ENCODE measurements at places on chromosomes 1 and 21.
A peak's percentile ranks its signal among the peaks of the same experiment; 100 is the strongest.

DNA sequence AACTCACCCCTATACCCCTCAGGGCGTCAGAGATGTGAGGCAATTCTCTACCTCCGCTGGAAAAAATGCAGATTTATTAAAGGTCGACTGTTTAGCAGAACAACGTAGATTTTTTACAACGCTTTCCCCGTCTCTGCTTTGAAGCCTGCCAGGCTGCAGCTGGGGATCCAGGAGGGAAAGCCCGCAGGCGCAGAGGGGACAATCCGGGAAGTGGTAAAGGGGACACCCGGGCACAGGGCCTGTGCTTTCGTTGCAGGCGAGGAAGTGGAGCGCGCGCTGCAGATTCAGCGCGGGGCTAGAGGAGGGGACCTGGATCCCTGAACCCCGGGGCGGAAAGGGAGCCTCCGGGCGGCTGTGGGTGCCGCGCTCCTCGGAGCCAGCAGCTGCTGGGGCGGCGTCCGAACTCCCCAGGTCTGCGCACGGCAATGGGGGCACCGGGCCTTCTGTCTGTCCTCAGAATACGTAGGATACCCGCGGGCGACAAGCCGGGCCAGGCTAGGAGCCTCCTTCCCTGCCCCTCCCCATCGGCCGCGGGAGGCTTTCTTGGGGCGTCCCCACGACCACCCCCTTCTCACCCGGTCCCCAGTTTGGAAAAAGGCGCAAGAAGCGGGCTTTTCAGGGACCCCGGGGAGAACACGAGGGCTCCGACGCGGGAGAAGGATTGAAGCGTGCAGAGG is 5.5 kb downstream of the SIM2 start:
- H3K4me1 ChIP-seq: peaks cover 53% of the 10 kb centered on the region
- peaks cover 100% of the 10 kb centered on the region for H3K27me3 ChIP-seq
- no peak for DNase-seq

- H3K27ac ChIP-seq: peak overlapping the region; percentile 96
- peaks cover 66% of the 10 kb centered on the region for H3K4me1 ChIP-seq
- H3K36me3 ChIP-seq: peaks cover 45% of the 10 kb centered on the region
- DNase-seq: no peak
Measured at GRCh38 chr1:234600418-234601281, 9.3 kb downstream of the IRF2BP2 start.

DNA sequence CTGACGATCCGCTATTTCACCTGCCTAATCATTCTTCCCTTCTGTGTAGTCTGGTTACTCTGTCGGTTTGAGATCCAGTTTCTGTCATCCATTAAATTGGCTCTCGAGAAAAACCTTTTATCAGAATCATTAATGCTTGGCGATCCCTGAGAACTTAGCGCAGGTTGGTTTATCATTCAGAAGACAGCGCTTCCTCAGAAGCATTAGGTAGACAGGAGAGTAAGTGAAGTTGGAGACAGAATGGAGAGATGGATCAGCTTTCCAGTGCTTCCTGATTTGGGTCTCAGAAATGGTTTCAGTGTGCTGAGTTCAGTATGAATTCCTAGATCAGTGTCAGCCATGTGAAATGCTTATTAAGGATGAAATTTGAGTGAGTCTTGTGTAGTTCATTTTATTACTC is 1.3 kb downstream of the USP1 start:
- H3K4me3 ChIP-seq: peak overlapping the region; percentile 90
- H3K36me3 ChIP-seq: peaks cover 39% of the 10 kb centered on the region
- no peak for DNase-seq
- peak overlapping the region; percentile 80 for H3K27ac ChIP-seq
- H3K27me3 ChIP-seq: no peaks in the 10 kb centered on the region

DNA sequence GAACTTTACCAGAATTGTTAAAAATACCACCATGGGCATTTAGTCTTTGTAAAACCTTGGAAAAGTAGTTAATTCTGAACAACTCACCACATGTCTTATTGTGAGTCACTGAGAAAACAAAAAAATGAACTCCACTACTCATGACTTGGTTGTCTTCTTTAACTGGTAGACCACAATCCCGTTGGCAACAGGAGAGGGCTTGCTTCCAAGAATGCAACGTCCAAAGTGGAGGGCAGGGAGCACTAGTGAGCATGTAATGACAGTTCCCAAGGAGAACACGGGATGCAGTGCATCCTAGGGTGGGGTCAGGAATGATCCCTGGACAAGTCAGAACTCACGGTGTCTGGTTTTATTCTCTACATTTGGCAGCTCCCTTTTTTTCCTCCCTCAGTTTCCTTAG is 15.2 kb upstream of the HMCN1 start:
- H3K4me3 ChIP-seq: no peak overlapping the region
- DNase-seq: peak; percentile 10
- no peak overlapping the region for H3K27ac ChIP-seq
- no peaks in the 10 kb centered on the region for H3K27me3 ChIP-seq
- no peaks in the 10 kb centered on the region for H3K36me3 ChIP-seq

- no peak overlapping the region for H3K4me3 ChIP-seq
- peaks cover 19% of the 10 kb centered on the region for H3K36me3 ChIP-seq
- DNase-seq: no peak
- H3K27me3 ChIP-seq: peaks cover 2% of the 10 kb centered on the region
- H3K27ac ChIP-seq: no peak overlapping the region
Measured at GRCh38 chr1:100452641-100453040, 85.3 kb upstream of the GPR88 start.

DNA sequence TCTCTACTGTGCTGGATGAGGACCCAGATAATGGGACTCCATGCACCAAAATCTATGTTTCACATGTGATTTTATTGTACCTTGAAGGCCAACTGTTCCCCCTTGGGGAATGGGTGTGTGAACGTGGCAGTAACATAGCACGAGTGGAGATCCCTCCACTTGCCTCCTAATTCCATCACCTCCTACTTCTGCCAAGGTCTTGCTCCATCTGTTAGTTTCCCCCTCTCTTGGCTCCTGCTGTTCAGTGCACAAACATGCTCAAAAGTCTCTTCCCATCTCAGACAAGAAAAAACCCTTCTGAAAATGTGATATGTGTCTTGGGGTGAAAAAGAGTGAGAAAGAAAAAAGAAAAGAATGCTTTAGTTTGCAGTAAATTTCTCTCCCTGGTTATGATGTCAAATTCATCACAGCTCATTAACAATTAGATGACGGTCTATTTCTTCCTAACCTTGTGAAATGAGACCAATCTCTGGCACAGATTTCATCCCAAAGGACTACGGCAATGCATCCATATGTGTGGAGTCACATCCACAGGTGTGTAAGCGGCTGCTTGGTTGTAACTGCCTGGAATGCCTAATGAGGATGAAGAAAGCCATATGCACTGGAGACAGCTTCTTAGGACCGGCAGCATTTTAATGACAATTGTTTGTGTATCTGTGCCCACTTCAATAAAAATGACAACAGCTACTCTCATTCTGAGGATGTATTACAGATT is 79.3 kb upstream of the DIRAS3 start:
- H3K27ac ChIP-seq: peak overlapping the region; percentile 34
- no peaks in the 10 kb centered on the region for H3K27me3 ChIP-seq
- DNase-seq: no peak
- H3K4me1 ChIP-seq: no peaks in the 10 kb centered on the region

DNA sequence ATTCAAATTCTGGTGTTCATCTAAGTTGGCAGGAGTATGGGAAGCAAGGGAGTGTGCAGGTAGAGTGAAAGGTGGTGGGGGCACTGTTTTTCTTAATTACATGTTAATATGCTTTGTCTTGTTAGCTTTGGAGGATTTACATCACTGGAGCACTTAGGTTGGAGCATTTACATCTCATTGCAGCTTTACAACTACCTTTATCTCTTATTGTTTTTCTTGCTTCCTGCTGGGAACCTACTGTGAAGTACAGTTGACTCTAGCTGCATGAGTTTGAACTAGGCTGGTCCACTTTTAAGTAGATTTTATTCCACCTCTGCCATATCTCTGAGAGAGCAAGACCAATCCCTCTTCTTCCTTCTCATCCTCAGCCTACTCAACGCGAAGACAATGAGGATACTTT is 554.8 kb upstream of the B3GALT2 start:
- peaks cover 3% of the 10 kb centered on the region for H3K27me3 ChIP-seq
- H3K36me3 ChIP-seq: no peaks in the 10 kb centered on the region
- H3K4me3 ChIP-seq: no peak overlapping the region
- no peaks in the 10 kb centered on the region for H3K4me1 ChIP-seq
- H3K27ac ChIP-seq: no peak overlapping the region
- DNase-seq: no peak

DNA sequence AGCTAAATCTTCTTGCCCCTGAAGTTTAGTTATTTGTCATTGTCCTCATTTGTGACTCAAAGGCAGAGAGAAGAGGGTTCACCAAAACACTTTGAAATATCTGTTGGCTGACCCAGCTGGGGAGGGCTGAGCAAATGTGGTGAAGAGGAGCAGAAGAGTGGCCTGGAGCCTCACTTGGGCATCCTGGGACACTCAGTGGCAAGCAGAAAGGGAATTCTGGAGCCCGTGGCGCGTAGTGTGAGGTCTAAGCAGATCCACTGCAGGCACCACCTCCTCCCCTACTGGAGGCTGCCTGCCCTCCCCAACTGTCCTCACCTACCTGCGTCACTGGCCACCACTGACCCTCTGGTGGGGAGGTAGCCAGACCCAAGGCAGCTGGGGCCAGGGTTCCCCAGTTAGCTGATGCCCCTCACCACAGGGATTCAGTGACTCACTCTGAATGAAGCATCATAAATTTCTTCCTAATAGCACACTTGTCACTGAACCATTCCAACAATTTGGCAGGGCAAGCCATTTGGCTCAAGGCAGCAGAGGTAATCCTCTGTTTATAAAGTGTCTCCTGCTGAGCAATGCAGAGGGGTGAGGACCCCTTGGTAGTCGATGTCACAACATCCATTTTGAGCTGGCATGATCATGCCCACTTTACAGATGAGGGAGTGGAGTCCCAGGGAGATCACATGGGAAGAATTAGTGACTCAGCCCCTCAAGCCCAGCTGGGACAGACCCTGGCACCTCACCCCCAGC is 80.3 kb downstream of the NENF start:
- H3K4me3 ChIP-seq: no peak overlapping the region
- H3K27ac ChIP-seq: peak overlapping the region; percentile 89
- H3K4me1 ChIP-seq: peaks cover 32% of the 10 kb centered on the region

GRCh38 chr1:153775458-153776327 is 486 bp downstream of the SLC27A3 start:
- no peak overlapping the region for H3K27ac ChIP-seq
- H3K4me1 ChIP-seq: peaks cover 57% of the 10 kb centered on the region
- peak overlapping the region; percentile 88 for H3K4me3 ChIP-seq
- H3K36me3 ChIP-seq: peaks cover 22% of the 10 kb centered on the region
- DNase-seq: peak; percentile 82

GRCh38 chr1:75506976-75507375 is 103.9 kb downstream of the SLC44A5 start:
- H3K4me1 ChIP-seq: peaks cover 8% of the 10 kb centered on the region
- no peaks in the 10 kb centered on the region for H3K27me3 ChIP-seq
- no peak for DNase-seq
- H3K4me3 ChIP-seq: no peak overlapping the region

DNA sequence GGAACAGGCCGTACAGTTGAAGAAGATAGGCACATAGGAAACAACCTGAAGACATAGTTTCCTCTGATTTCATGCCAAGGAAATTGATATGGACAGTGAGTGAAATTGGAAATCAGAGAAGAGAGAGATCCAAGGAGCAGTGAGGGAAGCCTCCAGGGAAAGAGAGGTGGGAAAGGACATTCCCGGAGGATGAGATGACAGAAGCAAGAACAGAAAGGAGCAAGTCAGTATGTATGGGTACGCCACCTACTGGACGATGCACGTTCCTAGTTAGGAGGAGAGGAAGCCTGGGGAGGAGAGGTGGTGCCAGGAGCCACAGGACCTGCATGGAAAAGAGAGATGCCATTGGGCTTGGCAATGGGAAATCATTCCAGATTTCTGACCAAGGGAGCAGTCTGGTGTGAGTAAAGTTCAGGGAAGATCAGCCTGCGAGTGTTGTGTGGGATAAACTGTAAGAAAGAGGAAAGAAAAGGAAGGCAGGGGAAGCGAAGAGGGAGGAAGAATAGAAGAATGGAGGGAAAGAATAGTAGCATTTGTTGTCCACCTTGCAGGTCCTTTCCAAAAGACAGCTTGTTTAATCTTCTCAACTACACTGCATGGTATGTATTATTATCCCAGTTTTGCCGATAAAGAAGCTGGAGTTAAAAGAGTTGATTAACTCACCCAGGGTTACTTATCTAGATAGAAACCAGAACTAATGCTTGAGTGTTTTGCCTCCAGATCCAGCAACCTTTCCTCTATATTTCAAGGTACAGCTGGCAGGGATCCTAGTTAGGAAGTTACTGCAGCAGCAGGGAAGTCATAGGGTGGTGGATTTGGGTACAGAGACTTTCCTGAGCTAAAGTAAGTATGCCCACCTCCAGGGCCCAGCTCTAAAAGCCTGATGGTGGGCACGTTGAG is 27.4 kb downstream of the C1orf116 start:
- peaks cover 5% of the 10 kb centered on the region for H3K4me1 ChIP-seq
- DNase-seq: peak; percentile 64
- peaks cover 29% of the 10 kb centered on the region for H3K27me3 ChIP-seq
- no peaks in the 10 kb centered on the region for H3K36me3 ChIP-seq
- no peak overlapping the region for H3K4me3 ChIP-seq
- no peak overlapping the region for H3K27ac ChIP-seq

GRCh38 chr21:38219049-38219628 is 37.7 kb upstream of the KCNJ15 start:
- peaks cover 38% of the 10 kb centered on the region for H3K36me3 ChIP-seq
- peaks cover 2% of the 10 kb centered on the region for H3K27me3 ChIP-seq
- DNase-seq: peak; percentile 61
- peaks cover 5% of the 10 kb centered on the region for H3K4me1 ChIP-seq

- peaks cover 9% of the 10 kb centered on the region for H3K4me1 ChIP-seq
- H3K4me3 ChIP-seq: no peak overlapping the region
- H3K36me3 ChIP-seq: peaks cover 69% of the 10 kb centered on the region
- DNase-seq: no peak
- no peak overlapping the region for H3K27ac ChIP-seq
Measured at GRCh38 chr1:12333036-12333785, 103.4 kb downstream of the VPS13D start.

DNA sequence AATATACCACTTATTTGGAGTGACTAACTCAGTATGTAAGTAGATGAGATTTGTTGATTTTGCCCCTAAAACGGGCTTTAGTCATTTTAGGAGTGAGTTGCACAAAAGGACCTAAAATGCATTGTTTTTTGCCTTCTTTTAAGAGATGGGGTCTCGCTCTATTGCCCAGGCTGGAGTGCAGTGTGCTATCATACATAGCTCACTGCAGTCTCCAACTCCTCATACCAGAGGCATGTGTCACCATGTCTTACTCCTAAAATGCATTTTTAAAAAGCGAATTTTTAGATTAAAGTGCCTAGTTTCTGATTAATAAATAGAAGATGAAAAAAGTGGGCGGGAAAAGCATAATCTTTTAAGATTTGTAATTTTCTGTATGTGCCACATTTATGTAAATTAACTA is 11.5 kb upstream of the NEXN start:
- no peak overlapping the region for H3K27ac ChIP-seq
- DNase-seq: no peak
- no peaks in the 10 kb centered on the region for H3K27me3 ChIP-seq
- no peaks in the 10 kb centered on the region for H3K4me1 ChIP-seq
- no peak overlapping the region for H3K4me3 ChIP-seq

GRCh38 chr1:201408176-201408833 is 9.2 kb upstream of the LAD1 start:
- peaks cover 25% of the 10 kb centered on the region for H3K27me3 ChIP-seq
- no peak overlapping the region for H3K4me3 ChIP-seq
- H3K27ac ChIP-seq: no peak overlapping the region
- H3K4me1 ChIP-seq: peaks cover 24% of the 10 kb centered on the region
- DNase-seq: peak; percentile 95

All from nephron progenitor cell (in vitro differentiated cells).